CD8-positive, alpha-beta T cell (primary cell): ENCODE measurements at places on chromosomes 4 and X. TPM values are rescaled to one million over a fixed set of nuclear protein-coding genes. Genes with fewer than 3 reads are reported as not detected.

Gene ARHGAP36
- not detected for total RNA-seq

Gene GABRG1
- not detected for total RNA-seq

Gene CSAG3
- not detected for total RNA-seq

Gene SSX2
- total RNA-seq: not detected

Gene UGT2B15
- total RNA-seq: not detected

Gene CSN1S1
- not detected for total RNA-seq

Gene CHRDL1
- not detected for total RNA-seq

Gene TLR2
- total RNA-seq: 1.6 TPM

Gene STPG2
- total RNA-seq: not detected

Gene SLC10A4
- total RNA-seq: not detected

Gene DMRTC1B
- total RNA-seq: 0.49 TPM

Gene LEF1
- 325 TPM for total RNA-seq

Gene FOXR2
- total RNA-seq: not detected

Gene TKTL1
- 1.00 TPM for total RNA-seq
